ENCODE measurements at places on chromosomes 12 and 14.
A peak's percentile ranks its signal among the peaks of the same experiment; 100 is the strongest.

DNA sequence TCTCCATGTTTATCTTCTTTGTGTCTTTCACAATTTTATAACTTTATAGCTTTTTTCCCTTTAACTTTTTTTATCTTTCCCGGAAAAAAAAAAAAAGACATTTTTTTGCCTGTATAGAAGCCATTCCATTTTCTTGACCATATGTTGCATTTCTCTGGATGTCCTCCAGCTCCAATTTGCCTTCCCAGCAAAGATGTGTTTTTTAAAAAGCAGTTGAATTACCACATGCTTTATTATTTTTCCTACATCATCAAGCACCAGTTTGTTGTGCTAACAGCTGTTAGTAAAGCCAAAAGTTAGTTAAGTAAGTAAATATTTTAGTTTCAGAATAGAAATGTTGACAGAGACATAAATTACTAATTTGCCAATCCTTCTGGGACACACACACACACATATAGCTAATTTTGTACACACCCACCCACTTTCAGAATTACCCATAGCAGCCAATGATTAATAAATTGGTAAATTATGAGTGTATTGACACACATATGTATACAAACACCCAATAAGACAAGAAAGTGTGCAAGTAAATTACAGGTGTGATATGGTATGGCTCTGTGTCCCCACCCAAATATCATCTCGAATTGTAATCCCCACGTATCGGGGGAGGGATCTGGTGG is 118.3 kb downstream of the SLC38A6 start:
- DNase-seq = no peak

GRCh38 chr14:67500981-67501380 is 12.5 kb upstream of the TMEM229B start:
- DNase-seq = no peak

- no peak for DNase-seq
Observed at GRCh38 chr14:100726550-100727085, at the start of gene DLK1. Gene DLK1 (plus strand): TSS chr14:100726892. CDS start chr14:100727069, 177 bp downstream.

- no peak for DNase-seq
Observed at GRCh38 chr14:61328626-61329262, 7.4 kb downstream of the PRKCH start.

- DNase-seq = no peak
Observed at GRCh38 chr12:26533211-26533610, 299.8 kb downstream of the ITPR2 start.

- DNase-seq = no peak
Observed at GRCh38 chr12:68340404-68341270, 8.5 kb upstream of the MDM1 start.

DNA sequence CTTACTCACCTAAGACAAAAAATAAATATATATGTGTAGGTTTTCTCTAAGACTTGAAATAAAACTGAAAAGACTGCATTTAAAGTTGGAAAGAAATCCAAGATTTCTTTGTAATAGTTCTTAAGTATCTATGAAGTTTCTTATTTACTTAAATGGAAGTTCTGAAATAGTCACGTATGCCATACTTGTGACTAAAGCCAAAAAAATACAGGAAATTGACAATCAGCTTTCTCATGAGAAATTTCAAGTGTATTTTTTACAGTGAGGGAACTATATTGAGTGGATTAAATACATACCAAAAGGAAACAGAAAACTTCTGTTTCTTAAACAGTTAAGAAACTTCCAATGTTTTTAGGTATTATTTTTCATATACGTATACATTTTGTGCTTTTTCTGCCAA is 188.1 kb downstream of the DPY19L2 start:
- DNase-seq = no peak

DNA sequence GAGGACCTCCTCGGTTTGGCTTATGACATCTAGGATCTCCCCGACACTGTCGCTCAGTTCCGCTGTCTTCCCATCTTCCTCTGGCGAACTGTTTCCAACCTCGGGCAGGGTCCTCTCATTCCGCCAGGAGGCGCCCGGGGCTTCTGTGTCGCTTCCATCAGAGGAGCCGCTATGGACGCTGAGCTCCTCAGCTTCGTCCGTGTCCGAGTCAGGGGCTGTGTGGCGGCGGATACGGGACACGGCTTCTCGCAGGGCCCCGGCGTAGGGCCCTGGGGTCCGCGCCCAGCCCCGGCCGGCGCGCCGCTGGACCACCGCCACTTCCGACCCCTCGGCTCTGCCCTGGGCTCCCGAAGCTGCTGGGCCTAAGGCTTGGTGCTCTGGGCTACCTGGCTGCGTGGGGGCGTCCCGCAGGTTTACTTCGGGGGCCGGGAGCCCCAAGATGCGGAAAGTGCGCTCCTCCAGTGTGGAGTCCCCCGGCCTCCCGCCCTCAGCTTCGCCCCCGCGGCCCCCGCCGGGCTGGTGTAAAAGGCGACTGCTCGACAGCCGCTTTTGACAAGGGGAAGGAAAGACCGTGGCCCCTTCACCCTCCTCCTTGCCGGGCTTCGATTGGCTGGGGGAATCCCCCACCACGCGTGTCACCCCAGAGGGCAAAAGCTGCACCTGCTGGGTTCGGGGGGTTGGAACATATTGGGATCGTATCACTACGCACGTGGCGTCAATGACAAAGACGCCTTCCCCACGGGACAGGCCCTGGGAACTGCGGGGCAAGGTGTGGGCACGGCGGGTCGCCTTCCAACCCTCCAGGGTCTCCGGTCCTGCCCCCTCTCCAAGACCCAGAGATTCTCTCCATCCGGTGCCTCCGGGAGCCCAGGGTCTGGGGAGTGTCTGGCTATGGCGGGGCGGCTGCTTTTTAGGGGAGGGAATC is 2.1 kb downstream of the DDN start:
- DNase-seq = peak; percentile 74

GRCh38 chr14:71959055-71959454 is 26.8 kb downstream of the RGS6 start:
- no peak for DNase-seq

GRCh38 chr14:80549141-80549540 is 337.8 kb upstream of the DIO2 start:
- DNase-seq = no peak

GRCh38 chr12:75836533-75836932 is 195.0 kb downstream of the PHLDA1 start:
- DNase-seq = no peak

DNA sequence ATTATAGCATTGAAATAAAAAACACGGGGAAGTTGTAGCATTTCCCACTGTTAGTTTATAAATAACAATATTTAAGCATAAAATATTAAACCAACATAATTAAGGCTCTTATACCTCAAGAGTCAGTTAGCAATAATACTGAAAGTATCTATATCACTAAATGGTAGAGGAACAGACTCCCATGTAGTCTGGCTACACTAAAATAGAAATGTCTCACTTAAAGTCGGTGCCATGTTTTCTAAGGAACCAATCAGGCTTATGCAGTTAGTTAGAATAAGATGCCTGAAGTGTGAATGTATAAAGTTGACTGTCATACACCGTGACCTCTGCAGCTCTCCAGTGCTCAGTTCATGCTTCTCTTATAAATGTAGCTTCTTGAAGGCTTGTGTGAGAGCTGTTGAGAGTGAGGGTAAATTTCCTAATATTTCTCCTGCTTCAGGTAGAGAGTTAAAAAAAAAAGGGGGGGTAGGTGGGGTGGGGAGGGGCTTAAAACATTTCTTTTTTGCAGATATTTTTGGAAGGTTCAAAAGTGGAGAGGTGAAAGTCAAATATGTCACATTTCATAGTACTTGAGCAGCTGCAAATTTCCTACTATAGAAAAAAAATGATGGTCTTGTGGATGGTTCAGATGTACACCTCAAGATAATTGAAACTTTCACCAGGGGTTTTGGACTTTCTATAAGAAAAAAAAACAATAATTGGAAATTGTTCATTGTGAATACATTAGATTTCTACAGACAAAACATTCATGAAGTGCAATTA is 64.5 kb downstream of the PTCSC3 start:
- no peak for DNase-seq

- DNase-seq = no peak
Observed at GRCh38 chr12:42442311-42442759, 116.4 kb downstream of the PPHLN1 start.

DNA sequence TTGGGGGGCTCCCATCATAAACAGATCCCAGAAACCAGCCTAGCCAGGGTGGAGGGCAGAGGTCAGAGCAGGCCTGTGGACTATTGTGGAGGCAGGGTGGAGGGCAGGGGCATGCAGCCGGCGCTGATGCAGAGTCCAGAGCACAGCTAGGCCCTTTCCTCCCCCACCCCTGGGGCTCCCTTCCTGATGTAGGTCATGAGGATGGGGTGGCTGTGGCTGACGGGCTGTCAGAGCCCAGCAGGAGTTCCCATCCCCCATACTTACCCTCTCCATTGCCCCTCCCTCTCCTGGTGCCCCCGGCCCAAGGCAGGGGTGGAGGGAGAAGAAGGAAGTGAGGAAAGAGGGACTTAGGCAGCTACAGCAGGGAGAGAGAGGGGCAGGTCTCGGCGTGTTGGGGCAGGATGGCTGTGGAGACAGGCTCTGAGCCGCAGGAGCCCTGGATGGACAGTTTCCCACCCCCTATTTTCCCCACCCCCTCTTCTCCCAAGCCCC is 5.7 kb upstream of the ZNF385A start:
- DNase-seq = no peak

- no peak for DNase-seq
Observed at GRCh38 chr12:92096346-92097136, 49.1 kb downstream of the BTG1 start.
